ENCODE measurements at places on chromosomes 2 and 18.

DNA sequence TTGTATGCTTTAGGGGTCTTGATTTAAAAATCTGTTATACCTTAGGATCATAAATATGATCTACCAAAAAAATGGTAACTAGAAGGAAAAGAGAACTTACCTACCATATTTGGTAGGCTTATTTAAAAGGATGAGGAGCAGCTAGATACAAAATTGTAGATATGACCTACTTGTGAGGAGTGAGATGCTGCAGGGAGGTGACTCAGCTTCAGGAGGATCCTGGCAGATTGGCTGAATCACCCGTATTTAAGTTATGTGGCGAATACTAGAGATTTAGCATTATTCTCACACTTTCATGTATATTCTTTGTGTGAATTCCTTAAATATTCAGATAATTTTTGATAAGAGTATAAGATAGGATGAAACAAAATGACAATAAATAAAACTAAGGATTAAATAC lies 657.3 kb upstream of the LINC00305 start:
- DNase-seq: no peak

- no peak for DNase-seq
Measured at GRCh38 chr18:67400502-67401117, 115.9 kb downstream of the DSEL start.

DNA sequence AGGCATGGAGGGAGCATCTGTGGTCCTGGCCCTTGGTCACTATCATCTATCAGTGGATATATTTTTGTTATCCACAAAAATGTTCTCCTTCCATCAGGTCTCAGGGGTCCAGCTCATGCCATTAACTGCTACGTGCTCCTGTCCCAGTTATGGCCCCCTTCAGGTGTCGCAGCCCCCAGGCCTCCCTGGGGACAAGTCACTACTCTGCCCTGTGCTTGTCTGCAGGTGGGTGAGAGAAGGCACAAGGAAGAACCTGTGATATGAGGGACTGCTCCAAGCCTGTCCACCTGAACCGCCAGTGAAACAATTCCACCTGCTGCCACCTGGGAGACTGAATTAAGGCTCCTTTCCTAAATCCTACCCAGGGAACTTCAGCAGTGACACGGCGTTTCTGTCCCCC lies 229.6 kb upstream of the ID2 start:
- no peak for DNase-seq

GRCh38 chr18:6058941-6059340 lies 163.6 kb upstream of the TMEM200C start:
- DNase-seq: no peak

- no peak for DNase-seq
Measured at GRCh38 chr2:221962186-221962585, 336.6 kb downstream of the PAX3 start.

GRCh38 chr2:12091201-12091806 lies 344.9 kb downstream of the LPIN1 start:
- no peak for DNase-seq

DNA sequence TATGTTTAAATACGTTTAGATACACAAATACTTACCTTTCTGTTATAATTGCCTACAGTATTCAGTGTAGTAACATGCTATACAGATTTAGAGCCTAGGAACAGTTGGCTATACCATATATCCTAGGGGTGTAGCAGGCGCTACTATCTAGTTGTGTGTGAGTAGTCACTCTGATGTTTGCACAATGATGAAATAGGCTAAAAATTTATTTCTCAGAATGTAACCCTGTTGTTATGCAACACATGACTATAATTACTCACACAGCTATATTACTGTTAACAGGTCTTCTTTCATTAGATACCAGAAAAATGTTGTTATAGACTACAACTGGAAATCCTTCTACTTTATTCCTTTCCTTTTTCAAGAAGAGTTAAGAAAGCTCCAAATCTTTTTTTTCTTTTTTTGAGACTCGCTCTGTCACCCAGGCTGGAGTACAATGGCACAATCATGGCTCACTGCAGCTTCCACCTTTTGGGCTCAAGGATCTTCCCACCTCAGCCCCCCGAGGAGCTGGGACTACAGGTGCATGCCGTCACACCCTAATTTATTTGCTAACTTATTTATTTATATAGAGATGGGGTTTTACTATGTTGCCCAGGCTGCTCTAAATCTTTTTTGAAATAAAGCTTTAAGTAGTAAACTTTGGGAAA lies 48.5 kb downstream of the C2orf74 start:
- no peak for DNase-seq

GRCh38 chr18:3508576-3509549 lies 58.9 kb downstream of the TGIF1 start:
- peak; percentile 57 for DNase-seq

GRCh38 chr2:18376936-18377335 lies 183.5 kb downstream of the RDH14 start:
- no peak for DNase-seq

DNA sequence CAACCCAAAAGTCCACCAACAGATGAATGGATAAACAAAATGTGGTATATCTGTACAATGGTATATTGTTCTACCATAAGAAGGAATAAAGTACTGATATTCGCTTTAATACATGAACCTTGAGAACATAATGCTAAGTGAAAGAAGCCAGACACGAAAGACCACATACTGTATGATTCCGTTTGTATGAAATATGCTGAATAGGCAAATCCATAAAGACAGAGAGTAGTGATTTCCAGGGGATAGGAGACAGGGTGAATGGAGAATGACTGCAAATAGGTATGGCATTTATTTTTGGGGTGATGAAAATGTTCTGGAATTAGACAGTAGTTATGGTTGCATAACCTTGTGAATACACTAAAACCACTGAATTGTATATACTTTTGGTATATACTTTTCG lies 28.6 kb upstream of the IHH start:
- DNase-seq: no peak

GRCh38 chr2:118823633-118824032 lies 23.8 kb downstream of the EN1 start:
- DNase-seq: no peak

DNA sequence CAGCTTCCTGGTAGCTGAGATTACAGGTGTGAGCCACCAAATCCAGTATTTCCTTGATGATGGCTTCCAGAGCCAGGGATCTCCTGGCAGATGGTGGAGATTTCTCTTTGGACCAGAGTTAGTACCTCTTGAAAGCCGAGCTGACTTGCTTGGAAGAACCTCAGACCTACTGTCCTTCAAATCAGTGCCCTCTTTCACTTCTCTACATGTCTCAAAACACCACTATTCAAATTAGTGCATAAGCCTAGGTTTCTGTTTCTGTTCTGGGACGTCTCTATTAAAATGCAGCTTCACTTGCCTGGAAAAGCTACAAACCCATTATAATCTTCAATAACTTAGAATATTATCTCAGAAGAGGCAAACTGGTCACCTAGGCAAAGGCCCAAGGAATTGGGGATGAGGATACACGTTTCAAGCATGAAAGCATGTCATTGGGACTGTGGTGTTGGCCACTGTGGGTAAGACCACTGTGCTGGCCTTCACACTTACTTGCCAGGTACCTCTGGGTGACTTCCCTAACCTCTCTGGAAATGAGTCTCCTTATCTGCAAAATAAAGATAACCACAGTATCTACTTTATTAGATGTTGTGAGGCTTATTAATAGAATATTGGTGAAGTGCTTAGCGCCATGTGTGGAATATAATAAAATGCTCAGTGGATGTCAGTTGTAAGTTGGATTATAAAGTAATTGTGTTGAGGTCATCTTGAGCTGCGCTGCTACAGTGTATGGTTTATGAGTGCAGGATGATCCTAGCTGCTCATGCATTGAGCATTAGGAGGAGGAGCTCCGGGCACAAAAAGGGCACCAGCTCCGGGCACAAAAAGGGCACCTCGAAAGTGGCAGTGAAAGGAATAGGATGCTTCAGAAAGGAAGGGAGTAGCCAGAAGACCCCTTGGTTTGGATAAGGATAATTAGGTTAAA lies 84.5 kb downstream of the DOCK10 start:
- DNase-seq: no peak

DNA sequence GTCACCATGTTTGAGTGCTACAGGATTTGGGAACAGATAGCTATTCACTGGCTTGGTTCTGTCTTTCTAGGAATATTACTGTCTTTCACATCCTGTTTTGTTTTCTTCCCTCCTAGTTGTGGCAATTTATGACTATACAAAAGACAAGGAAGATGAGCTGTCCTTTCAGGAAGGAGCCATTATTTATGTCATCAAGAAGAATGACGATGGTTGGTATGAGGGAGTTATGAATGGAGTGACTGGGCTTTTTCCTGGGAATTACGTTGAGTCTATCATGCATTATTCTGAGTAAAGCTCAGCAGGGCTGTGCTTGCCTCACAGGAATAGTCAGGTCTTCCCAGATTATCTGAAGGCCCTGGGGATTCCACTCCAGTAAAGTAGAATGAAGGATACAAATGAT lies 98.9 kb downstream of the ABI2 start:
- no peak for DNase-seq

DNA sequence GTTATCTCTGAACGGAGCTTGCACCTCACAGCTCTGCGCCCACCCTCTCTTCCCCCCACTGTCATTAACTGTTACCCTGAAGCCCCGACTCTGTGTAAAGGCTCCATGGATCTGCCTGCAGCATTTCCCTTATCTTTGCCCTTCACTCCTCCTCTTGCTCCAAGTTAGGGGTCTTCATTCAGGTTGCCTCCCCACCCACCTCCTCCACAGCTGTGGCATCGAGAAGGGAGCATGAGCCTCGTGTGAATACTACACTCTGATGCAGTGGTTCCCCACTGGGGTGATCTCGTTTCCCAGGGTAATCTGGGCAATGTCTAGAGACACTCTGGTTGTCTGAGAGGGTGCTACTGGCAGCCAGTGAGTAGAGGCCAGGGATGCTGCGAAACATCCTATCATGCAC lies 51.4 kb downstream of the REEP1 start:
- no peak for DNase-seq

DNA sequence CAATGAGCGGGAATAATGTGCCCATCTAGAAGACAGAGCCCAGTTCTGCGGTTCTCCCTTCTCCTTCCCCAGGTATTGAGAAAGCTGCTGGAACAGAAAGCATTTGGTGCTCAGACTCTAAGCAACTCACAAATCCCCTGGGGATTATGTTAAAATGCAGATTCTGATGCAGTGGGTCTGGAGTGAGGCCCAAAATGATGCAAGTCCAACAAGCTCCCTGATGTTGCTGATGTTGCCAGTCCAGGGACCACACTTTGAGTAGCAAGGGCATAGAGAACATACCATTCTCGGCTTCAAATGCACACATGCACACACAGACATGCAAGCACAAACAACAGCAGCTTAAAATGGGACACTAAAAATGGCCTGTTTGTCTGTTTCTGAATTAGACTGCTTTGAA lies 274.8 kb upstream of the NCKAP5 start:
- no peak for DNase-seq

DNA sequence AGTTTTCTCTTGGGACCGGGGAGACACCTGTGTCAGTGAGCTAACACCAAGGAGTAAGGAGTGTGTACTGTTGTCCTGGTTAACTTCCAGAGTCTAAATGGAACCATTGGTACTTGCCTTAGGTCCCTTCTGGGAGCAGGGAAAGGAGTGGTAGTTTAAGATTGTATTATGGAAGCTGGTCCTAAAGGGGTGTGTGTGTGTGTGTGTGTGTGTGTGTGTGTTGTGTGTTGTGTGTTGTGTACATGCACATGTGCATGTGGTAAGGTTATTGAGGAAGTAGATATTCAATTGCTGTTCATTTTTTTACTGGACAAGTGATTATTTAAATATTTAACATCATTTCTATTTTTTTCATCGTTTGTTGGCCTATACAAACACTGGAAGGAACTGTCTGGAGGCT lies 1.4 kb downstream of the APLF start:
- no peak for DNase-seq

DNA sequence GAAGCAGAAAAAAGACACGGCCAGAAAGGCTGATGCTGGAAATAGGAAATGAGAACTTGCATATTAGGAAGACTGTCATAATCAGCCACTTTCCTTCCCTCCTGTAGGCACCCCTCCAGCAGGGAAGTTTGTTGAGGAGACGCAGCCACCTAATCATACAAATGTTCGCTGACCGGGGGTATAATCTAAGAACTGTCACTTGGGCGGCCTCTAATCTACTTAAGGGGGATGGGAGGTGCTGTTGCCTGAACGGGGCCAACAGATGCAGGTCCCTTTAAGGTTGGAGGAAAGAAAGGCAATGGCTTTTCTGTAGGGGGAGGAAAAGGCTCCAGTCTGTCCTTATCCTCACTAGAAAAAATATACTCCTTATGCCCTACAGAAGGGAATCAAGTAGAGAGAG lies 50.6 kb downstream of the DNAJC10 start:
- DNase-seq: no peak

- no peak for DNase-seq
Measured at GRCh38 chr2:159444754-159445153, 158.3 kb upstream of the WDSUB1 start.

GRCh38 chr2:189298038-189298437 lies 118.5 kb upstream of the COL5A2 start:
- DNase-seq: no peak

- no peak for DNase-seq
Measured at GRCh38 chr2:11553661-11554398, 20.0 kb downstream of the GREB1 start.

GRCh38 chr2:17918789-17919188 lies 40.3 kb downstream of the KCNS3 start:
- peak; percentile 35 for DNase-seq

GRCh38 chr2:84719434-84719833 lies 161.4 kb downstream of the TRABD2A start:
- DNase-seq: no peak

DNA sequence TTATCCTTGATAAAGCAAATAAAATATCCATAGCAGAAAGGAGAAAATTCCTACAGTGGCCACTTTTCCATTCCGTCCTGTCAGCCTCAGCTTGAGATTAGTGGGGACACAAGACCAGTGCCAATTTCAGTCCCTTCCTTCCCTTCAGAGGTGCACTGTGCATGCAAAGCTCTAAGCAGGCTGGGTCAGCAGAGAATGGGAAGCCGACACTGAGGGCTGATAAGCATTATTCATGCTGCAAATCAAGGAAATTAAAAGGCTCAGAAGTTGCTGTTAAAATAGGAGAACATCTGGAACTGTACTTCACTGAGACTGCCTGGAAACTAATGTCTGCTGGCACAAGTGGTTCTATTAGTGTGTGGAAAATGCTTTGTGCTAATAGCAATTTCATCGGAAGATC lies 534.3 kb downstream of the ADCYAP1 start:
- no peak for DNase-seq

DNA sequence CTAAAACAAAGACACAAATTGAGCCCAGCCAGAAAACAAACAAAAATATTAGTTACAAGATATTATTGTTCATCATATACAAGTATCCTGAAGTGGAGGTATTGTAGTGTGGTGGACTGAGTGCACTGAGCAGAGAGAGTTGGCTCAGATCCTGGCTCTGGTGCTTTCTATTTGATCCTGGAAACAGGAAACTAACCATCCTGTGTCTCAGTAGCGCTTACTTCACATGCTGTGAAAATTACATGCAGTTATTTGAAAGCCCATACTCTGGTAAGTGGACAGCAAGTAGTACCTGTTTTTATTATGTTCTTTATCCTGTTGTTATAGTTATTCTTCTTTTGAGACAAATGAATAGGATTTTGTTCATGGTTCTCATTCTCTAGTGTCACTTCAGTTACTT lies 84.3 kb upstream of the CRIM1 start:
- no peak for DNase-seq

Measured in ACHN (cell line).